DMS 273 treated with DMSO at 0.1 percent for 48 hours (cell line): ENCODE measurements at places on chromosomes 1 and 21.

DNA sequence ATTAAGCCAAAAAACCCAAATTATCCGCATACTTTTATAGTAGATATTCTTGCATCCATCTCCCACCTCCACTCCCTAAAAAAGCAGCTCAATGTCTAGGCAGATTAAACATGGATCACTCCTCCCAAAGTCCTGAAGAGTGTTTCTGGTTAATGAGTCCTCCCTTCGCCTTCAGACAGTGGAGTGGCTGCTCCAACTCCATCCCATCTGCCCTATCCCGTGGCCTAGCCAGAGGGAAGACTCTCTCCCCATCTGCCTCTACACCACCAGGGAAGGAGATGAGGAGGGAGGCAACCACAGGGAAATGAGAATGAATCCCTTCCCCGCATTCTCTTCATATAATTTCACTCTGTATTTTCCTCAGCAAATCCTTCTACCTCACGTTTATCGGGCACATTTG lies 103.8 kb downstream of the SLC45A1 start:
- peak; percentile 26 for DNase-seq

- no peak for DNase-seq
Measured at GRCh38 chr1:28986306-28986910, 72.0 kb downstream of the EPB41 start.

GRCh38 chr1:85315789-85316188 lies 39.4 kb upstream of the BCL10 start:
- DNase-seq, result no peak

DNA sequence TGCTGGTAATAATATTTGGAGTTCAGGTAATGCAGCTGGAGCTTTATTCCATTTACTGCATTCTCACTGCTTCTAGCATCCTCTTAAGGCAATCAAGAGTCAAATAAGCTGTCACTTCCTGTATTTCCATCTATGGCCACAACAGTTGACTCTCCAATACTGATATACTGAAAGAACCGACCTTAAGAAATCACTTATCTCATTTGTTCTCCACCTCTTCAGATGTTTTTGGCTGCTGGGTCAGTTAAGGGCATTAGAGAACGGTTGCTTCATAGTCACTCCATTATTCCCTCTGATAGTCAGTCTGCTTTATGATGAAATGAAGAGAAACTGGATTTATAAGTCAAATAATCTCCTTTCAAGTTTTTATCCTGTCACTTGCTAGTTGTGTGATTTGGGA lies 14.2 kb upstream of the RGS4 start:
- no peak for DNase-seq

DNA sequence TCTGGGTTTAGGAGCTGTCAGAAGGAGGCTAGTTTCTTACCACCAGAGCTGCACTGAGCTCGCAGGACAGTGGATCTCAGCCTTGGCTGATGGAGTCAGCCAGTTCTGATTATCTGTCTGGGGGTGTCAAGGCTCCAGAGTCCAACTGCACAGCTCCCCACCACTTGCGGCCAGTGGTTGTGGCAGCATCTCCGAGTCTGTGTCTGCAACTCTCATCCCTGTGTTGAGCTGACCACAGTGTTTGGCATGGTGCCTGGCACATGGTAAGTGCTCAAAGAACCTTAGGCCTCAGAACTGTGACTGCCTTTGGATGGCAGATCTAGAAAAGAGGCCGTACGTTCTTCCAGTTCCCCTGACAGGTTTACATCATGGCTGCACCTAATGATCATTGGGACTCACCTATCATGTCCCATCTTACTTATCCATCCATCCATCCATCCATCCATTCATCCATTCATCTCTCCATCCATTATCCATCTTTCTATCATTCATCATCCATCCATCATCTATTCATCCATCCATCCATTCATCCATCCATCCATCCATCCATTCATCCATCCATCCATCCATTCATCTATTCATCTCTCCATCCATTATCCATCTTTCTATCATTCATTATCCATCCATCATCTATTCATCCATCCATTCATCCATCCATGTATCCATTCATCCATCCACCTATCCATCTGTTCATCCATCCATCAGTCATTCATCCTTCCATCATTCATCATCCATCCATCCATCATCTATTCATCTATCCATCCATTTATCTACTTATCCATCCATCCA lies 114.5 kb downstream of the CRYAA start:
- DNase-seq, result no peak

DNA sequence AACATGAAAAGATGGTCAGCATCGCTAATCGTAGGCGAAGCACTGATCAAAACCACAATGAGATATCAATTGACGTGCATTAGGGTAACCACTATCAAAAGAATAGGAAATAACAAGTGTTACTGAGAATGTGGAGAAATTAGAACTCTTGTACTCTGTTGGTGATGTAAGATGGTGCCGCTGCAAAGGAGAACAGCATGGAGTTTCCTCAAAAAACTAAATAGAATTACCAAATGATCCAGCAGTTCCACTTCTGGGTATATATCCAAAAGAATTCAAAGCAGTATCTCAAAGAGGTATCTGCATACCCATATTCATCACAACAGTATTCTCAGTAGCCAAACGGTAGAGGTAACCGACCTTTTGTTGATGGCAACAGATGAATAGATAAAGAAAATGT lies 8.3 kb upstream of the CD101 start:
- no peak for DNase-seq

DNA sequence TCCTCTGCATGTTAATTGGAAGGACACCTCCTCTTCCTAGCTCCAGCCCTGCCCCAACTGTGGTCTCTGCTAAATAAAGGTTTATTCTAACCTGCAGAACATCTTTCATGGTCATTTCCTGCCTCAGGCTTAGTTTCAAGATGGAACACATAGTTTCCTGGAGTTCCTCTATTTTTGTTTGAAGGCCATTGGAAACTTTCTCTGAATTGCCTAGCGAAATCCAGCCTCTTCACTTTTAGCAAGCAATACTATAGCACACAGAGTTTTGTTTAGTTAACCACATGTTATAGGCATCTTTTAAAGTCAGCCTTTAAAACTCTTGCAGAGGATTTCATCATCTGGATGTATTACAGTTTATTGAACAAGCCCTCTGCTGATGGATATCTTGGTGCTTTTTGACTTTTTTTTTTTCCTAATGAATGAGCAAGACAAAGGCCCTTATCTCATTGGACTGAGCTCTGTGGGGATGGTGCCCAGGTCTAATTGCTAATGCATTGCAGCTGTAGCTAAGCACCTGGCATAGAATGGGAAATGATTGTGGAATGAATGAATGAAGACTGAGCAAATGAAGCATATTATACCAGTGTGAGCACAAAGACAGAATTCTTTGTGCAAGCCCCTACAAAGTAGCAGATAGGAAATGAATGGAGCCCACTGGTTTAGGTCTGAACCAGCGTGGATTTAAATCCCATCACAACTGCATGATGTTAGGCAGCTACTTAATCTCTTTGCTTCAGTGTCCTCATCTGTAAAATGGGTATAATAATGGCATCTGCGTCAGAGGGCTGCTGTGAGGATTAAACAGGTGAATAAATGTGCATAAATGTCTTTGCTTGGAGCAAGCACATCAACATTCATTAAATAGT lies 641 bp upstream of the CFAP107 start:
- DNase-seq, result no peak

DNA sequence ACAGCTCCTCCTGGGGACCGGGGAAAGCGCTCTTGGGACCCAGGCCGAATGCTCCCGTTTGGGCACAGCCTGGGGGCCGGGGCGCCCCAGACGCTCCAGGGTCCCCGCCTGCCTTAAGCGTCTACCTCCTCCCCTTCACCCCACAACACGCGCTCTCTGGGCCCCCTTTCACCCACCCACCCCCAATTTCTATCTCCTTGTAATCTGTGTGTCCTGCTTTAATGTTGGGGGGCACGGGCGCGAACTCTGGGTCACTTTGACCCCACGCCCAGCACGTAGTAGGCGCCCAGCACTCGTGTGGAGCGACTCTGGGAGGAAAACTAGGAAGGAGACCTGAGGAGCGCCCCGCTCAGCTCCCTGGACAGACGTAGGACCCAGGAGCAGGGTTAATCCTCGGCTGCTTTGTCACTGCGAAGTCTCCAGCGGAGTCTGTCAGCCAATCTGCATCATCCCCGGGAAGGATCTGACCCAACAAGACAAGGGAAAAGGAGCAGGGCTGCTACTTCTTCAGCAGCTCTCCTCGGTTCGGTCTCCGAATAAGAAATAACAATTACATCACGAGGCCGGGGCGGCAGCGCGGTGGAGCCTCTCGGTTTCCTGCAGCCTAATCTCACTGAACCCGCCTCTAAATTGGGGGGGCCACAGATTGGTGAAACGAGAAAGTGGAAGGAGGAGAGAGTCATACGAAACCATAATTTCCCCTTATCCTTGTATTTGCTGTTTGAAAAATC lies 757 bp upstream of the NRIP1 start:
- DNase-seq, result peak; percentile 56

DNA sequence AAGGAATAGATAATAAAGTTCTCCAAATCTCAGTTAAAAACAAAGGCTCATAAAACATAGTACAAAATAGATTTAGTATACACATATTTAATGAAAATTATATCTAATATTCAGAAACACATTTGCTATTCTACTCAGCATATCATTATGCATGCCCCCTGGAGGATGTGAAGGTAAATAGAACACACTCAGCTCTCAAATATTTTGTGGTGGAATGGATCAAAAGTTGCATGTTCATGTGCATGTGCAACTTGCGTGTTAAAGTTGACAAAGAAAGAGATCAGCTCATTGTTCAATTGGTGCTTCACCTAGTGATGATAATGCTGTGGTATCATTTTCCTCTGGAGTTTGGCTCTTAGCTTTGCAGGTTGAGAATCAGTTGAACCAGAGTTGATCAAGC lies 4.9 kb upstream of the ZNF644 start:
- no peak for DNase-seq

GRCh38 chr1:165456114-165456513 lies 11.2 kb upstream of the RXRG start:
- no peak for DNase-seq
